NCI-H2107 (cell line): ENCODE measurements at places on chromosomes 4 and X.

- DNase-seq: no peak
These were observed 82.9 kb upstream of the KCNIP4 start for GRCh38 chr4:22031423-22031822.

DNA sequence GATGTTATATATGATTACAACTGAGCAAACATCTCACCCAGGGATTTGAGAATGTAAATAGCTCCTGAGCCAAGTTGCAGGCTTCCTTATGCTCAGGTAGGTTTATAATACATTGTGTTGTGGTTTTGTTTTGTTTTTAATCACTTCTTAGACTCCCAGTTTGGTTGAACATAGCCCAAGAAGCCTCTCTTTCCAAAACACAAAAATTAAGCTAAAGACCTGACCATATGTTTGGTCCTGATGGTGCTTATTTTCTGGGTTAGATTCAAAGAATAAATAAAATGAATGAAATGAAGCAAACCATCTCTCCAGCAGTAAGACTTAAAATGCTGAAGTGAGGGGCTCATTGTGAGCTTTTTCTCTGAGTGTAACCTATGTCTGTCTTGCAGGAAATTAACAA lies 93.5 kb downstream of the GRXCR1 start:
- DNase-seq: no peak

DNA sequence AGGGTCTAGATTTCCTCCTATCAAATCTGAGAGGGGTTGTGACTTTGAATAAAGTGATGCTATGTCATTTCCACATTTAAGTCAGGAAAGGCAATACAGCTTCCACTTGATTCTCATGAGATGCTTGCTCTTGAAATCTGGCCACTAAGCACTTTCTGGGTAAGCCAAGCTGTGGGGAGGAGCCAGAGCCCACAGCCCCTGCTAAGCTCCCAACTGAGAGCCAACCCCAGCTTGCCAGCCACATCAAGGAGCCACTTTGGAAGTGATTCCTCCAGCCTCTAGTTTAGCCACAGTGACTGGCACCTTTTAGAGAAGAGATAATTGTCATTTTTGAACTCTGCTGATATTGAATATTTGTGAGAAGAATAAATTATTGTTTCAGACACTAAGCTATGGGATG lies 1441.5 kb upstream of the IGFBP7 start:
- no peak for DNase-seq

- no peak for DNase-seq
These were observed 78.1 kb downstream of the EVC start for GRCh38 chr4:5789141-5789540.

DNA sequence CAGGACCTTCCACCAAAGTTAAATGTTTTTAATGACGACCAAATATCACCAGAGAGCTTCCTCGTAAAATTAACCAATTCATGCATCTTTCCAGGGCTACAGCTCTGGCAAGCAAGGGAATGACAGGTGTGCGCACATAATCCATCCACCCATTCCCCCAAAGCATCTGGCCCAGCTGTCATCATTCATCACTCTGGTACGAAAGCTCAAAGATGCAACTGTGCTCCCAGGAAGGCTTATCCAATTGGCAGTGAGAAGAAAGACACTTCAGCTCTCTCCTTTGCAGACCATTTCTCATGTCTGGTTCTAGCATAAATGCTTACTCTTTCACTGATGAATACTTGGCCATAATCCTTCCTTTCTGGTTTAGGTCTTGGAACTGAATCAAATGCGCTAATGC lies 139.2 kb downstream of the NSUN7 start:
- no peak for DNase-seq

GRCh38 chrX:126376465-126376864 lies 176.1 kb downstream of the DCAF12L1 start:
- no peak for DNase-seq

- DNase-seq: no peak
These were observed 342.7 kb downstream of the GLUD2 start for GRCh38 chrX:121389976-121390714.
